ENCODE measurements at places on chromosomes 5 and 9.

DNA sequence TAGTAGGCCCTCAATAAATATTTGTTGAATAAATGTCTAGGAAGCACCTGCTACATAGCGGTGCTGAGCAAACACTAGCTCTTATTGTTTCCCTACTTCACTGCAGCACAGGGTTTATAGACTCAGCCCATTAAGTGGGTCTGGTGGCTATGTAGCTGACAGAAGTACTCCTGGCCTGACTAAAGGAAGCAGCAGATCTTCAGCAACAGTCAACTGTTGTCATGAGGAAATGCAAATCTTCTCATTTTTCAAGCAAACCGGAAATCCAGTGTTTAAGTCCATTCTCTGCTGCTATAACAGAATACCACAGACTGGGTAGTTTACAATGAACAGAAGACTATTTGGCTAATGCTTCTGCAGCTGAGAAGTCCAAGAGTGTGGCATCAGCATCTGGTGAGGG is 2.8 kb upstream of the TEX10 start:
- no peak for DNase-seq

DNA sequence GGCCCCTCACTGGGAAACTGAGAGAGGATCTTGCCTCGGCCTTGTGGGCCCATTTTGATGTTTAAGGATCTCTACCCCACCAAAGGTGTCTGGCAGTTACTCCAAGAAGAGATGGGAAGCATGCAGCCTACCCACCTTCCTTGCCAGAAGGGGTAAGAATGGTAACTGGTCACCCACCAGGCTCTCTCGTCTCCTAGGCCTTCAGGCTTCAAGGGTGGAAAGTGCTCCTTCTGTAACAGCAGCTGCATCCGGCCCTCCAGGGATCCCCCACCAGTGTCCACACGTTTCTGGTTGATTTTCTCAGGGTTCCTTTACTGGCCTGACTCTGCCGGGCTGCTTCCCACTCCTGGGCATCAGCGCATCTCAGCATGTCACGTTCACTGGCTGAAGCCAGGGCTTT is 204.4 kb upstream of the IRX1 start:
- DNase-seq, result no peak

DNA sequence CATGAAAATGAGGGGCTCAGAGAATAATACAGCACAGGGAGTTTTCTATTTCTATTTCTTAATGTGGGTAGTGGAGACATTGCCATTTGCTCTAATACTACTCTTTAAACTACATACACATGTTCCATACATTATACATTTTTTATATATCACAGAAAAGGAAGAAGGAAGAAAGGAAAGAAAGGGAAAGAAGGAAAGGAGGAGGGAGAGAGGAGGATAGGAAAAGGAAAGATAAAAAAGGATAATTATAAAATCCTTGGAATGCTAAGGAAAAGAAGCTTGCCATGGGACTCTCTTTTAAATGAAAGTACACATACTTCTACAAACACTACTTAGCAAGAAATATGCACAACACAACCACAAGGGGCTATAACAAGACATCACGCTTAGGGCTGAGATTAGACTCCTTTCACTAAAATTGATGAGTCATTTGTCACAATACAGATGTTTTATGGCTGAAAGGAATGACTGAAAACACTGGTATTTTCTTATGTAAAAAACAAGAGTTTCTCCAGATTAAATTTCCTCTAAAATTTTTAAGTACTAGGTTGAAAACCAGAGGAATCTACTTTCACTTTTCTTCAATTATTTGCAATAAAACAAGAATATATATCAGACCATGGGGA is 219.8 kb downstream of the ARL15 start:
- DNase-seq, result no peak

DNA sequence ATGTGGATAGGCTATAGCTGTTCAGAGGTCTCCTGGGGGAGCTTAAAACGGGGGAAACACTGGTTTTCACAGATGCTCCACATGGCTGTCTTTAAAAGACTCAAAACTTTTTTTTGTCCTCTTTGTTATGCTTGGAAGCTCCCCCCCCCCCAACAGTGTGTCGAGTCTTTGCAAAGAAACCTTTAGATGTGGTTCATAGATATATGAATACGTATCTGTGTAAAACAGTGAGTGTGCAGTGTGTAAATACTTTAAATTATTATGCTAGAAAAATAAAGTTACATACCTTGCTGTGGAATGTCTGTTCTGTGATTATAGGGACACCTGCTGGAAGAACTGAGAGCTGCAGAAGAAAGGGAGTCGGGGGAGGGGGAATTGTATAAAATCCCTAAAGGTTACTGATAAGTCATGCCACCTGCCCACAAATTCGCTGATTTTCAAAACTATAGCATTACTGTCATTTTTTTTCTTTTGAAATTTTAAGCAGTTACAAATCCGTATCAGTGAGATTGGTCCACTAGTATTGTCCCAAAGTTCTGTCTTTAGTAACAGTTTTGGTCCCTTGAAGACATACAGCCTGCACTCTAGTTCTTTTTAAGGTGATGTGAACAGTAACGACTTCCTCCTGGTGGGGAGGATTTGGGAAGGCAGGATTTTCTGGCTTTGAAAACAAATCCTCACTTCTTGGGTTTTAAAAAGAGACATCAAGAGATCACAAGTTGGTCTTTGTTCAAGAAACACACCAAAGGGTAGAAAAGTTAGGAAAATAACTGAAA is 22.9 kb downstream of the RGMB start:
- DNase-seq, result no peak

GRCh38 chr5:106459541-106459940 is 1211.2 kb downstream of the EFNA5 start:
- DNase-seq, result no peak

DNA sequence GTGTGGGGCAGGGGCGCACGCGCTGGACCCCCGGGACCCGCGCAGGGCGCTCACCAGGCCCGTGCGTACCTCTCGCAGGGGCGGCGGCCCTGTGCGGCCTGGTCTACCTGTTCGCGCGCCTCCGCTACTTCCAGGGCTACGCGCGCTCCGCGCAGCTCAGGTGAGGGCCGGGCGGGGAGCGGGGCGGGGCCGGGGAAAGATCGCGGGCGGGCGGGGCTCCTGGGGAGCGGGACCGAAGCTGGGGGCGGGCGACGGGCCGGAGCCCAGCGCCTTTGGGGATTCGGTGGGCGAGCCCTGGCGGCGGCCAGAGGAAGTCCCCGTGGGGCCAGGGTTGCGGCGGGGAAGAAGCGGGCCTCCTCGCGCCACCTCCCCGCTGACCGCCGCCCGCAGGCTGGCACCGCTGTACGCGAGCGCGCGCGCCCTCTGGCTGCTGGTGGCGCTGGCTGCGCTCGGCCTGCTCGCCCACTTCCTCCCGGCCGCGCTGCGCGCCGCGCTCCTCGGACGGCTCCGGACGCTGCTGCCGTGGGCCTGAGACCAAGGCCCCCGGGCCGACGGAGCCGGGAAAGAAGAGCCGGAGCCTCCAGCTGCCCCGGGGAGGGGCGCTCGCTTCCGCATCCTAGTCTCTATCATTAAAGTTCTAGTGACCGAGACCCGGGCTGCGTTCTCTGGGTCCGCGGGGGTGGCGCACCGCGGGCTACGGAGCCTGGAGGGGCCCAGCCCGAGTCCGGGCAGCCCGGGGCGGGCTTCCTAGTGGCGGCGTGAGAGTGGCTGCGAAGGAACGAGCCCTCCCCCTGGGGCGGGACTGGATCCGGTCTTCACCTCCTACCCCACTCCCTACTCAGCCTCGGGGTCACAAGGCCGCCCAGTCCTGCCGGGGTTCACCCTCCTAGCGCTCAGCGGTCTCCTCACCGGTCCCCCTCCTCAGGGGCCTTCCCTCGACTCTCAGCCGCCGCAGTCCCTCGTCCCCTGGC is 2.4 kb downstream of the LTC4S start:
- DNase-seq, result no peak

DNA sequence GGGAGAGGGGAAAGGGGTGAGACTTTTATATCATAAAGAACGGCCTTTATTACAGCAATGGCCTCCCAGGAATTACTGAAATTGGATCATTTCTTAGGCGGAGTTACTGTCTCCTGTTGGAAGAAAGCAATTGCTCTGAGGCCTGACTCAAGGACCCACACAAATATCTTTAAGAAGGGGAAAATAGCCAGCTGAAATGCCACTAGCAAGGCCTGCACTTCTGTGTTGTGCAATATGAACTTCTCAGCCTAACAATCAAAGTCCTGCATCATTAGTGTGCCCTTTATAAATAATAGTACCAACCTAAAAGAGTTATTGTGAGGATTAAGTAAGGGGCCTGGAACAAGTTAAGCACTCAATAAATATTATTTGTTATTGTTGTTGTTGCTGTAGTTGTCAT is 30.1 kb upstream of the TRIM32 start:
- no peak for DNase-seq

GRCh38 chr9:36815023-36815422 is 219.0 kb downstream of the PAX5 start:
- DNase-seq, result no peak

DNA sequence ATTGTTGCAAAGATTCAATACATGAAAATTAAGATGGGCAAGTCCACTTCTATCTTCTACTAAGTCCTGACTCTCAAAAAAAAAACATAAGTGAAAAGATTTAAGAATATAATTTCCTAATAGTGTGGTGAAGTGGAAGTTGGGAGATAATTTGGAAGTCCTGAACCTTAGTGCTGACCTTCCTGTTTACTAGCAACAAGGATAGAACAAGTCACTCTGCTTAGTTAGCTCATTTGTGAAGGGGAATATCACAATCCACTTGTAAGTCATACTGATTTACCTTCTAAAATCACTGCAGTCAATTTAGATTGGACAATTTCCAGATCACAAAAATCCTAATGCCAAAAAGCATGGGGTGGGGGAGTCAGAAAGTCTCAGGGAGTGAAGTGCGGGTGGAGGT is 43.4 kb upstream of the PCSK5 start:
- no peak for DNase-seq

DNA sequence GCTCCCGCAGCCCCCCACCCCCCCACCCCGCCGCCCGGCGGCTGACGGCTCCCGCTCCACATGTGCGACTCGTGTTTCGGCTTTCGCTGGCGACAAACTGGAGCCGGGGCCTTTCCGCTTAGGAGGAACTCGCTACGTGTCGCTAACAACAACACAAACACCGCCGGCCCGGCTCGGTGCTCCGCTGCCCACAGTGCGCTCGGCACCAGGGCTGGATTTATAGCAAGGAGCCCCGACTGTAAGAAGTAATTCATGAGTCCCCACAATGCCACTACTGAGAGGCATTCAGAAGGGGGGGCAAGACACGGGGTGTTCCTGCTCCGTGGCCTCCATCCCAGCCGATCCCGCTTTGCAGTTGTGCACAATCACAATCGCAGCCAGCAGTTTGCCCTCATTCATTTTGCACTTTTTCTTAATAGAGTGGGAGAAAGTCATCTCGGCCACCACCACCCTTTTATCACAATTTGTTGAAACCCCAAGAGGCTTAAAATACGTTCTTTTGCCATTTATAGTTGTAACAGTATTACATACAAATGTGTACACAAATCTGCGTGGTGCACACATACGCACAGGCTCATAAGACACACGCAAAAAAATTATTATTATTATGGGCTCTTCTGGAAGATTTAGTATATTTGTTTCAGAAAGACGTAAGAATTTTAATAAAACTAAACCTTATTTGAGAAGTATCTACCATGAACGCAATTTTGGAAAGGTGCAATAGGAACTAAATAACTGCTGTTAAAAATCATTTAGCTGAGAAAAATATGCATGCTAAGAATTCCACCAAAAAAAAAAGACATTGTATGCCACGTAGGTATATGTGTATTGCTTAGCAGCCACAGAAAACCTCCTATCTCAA is 48.1 kb downstream of the EBF1 start:
- no peak for DNase-seq

GRCh38 chr5:102226321-102226720 is 69.8 kb downstream of the SLCO4C1 start:
- no peak for DNase-seq

DNA sequence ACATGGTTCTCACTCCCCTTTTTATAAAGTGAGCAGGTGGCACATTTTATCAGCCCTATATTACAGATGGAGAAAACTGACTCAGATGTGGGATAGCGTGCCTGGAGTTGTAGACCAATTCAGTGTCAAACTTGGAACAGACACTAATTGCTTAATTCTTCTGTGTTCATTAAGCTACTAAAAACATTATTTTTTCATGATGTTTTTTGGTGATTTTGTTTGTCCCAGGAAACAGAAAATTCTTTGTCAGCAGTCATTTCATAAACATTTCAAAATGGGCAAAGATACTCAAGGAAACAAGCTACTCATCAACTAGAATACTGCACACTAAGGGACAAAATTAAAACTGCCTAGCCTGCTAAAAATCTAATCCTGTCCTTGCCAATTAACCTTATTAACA is 2.2 kb downstream of the ABHD17B start:
- no peak for DNase-seq

DNA sequence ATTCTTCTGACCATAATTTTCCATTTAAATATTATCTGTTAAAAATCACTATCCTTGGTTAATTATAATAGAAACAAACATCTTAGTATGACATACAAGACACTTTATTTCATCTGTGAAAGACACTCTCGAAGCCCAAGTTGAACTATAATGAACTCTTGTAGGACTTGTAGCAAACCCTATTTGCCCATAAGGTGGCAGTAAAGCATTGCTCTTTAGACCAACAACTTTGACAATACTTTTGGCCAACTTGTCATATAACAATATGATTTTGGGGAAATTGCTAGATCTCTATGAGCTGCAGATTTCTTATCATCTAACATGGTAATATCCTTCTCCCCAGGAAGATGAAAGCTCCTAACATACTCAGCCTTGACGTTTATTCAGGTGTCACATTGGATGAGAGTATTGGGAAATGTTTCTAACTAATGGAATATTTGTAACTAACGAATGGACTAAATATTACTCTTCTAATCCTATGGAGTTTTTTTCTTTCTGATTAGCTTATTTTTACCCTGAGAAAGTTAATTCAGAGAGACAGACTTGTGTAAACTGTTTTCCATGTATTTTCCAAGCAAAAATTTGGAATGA is 11.0 kb downstream of the SPINK14 start:
- no peak for DNase-seq

DNA sequence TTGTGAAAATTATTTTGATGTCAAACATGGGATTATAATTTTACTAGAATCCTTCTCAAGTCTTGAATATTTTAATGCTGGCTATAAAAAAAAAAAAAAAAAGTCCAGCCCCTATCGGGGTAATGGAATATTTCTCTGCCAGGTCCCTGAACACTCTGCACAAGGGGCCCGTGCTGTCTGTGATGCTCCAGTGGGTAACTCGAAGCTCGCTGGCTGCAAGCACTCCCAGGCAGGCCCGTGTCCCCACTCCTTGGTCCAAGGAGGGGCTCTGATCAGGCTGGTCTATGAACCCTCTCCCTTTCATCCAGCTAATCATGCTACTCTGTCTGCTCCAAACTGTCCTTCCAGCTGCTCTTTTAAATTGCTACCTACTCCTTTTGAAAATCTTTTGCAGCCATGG is 180.8 kb downstream of the GAPVD1 start:
- no peak for DNase-seq

- no peak for DNase-seq
Observed at GRCh38 chr5:60829490-60830266, 14.4 kb downstream of the ELOVL7 start.

GRCh38 chr5:150408231-150408943 is 4.3 kb downstream of the CD74 start:
- DNase-seq, result no peak

- DNase-seq, result no peak
Observed at GRCh38 chr9:2170722-2171121, 155.6 kb downstream of the SMARCA2 start.

- no peak for DNase-seq
Observed at GRCh38 chr9:97525451-97525850, 24.0 kb downstream of the TMOD1 start.

- no peak for DNase-seq
Observed at GRCh38 chr9:109771087-109771486, 8.9 kb upstream of the PALM2AKAP2 start.
